ENCODE measurements at places on chromosomes 12 and 14.

DNA sequence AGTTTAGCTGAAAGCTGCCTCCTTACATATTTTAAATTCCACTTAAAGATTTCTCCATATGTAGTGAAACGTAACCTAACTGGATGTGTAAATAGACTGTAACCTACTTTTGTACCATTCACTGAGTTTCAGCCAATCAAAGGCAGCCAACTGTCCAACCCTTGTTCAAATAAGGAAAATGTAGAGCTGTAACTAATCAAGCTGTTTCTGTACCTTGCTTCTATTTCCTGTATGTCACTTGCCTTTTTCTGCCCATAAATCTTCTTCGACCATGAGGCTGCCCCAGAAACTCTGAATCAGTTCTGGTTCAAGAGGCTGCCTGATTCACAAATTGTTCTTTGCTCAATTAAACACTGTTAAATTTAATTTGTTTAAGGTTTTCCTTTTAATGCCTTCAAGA is 6.3 kb downstream of the SLC7A8 start:
- no peak for DNase-seq

- DNase-seq: no peak
These were observed 686 bp downstream of the B4GALNT1 start for GRCh38 chr12:57632073-57632957.

GRCh38 chr12:31371256-31371620 is 45.3 kb upstream of the SINHCAF start:
- DNase-seq: no peak

- peak; percentile 89 for DNase-seq
These were observed 116.4 kb downstream of the LRIG3 start for GRCh38 chr12:58803908-58804307.

DNA sequence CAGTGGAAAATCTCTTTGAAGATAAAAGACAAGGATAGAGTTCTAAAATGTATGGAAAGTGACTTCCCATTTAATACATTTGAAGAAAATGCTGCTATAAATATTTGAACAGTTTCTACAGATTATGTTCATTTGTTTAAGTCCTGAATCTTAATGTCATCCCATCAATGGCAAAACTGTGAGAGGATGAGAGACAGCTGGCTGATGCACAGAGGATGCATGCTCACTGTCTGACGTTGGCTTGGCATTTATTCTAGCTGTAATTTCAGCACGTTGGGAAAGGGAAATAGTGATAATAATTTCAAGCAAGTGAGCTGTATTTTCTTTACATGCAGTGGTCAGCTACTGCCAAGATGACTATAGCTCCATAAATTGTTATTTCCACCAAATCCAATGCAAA is 40.5 kb downstream of the PPFIA2 start:
- DNase-seq: no peak

DNA sequence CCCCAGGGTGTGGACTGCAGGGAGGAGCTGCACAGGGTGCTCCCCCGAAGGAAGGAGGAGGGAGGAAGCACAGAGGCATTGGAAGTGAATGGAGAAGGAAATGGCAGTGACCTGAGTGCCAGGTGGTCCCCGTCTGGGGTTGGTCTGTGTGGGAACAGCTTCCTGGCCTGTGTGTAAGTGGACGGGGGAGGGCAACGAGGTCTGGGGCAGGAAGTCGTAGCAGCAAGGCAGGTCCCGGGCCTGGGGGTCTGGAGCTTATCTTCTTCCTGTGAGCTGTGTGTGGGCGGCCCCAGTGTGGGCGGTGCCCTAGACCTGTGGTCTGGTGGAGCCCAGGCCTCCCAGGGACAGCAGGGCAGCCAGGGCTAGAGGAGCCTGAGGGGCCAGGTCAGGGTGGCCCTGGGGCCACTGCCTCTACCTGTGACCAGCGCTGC is 382.1 kb downstream of the TMEM121 start:
- no peak for DNase-seq

GRCh38 chr12:102957339-102958050 is at the start of gene ASCL1:
ASCL1 (plus strand) TSS chr12:102957674; CDS start chr12:102958245, 571 bp downstream.
- DNase-seq: peak; percentile 34

GRCh38 chr12:72264548-72265175 is 7.5 kb upstream of the TRHDE start:
- DNase-seq: peak; percentile 61

- DNase-seq: no peak
These were observed 51.9 kb upstream of the TSPAN11 start for GRCh38 chr12:30874455-30875321.

DNA sequence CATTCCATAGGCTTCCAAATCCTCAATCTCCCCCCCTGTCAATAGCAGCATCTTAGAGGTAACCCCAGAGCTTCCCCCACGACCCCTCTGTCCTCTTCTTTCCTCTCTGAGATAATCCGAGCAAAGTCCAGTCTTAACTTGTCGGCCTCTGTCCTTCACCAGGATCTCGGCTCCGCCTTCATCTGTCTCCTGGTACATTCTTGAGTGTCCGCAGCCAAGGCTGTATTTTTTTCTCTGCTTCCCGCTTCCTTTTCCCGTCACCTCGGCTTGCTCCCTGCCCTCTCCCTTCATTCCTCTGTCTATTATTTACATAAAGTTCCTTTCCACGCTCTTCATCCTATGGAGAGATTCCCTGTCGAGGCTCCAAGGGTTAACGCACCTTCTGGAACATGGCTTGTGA is 153.9 kb upstream of the GSC start:
- no peak for DNase-seq

DNA sequence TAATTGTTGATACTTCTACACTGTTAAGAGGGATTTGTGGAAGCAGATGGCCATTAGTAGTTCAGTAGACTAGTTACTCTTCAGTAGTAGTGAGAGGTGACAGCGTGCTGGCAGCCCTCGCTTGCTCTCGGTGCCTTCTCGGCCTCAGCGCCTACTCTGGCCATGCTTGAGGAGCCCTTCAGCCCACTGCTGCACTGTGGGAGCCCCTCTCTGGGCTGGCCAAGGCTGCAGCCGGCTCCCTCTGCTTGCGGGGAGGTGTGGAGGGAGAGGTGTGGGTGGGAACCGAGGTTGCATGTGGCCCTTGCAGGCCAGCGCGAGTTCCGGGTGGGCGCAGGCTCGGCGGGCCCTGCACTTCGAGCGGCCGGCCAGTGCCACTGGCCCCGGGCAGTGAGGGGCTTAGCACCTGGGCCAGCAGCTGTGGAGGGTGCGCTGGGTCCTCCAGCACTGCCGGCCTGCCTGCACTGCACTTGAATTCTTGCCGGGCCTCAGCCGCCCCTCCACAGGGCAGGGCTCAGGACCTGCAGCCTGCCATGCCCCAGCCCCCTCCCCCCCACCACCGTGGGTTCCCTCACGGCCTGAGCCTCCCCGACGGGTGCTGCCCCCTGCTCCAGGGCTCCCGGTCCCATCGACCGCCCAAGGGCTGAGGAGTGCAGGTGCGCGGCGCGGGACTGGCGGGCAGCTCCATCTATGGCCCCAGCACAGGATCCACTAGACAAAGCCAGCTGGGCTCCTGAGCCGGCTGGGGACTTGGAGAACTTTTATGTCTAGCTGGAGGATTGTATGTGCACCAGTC is 139.3 kb downstream of the NUBPL start:
- DNase-seq: no peak

DNA sequence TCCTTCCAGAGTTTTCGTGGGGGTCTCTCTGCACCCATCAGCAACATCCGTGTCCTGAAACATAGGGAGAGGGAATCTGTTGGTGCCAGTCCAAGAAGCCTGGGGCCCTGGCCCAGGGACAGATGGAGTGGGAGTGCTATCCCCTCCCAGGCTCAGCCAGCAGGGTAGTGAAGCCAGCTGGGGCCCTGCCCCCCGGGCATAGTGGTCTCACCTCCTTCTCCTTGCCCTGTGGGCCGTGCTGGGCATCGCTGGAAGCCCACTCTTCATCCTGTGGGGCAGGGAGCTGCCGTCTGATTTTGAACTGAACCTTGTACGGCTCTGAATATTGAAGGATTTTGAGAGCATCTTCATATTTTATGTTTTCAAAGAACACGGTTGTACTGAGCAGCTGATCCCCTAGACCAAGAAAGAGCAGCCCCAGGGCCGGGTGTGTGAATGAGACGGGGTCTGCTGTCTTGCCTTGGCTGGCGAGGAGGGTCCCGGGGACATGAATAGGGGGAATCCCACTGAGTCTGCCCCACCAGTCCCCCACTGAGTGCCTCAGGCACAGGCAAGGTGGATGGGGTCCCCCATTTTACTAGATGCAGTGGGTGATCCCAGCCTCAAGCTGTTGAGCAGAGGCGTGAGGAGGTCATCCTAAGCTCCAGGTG is 23.3 kb downstream of the AHNAK2 start:
- no peak for DNase-seq

GRCh38 chr12:115672086-115672485 is 605.4 kb downstream of the MED13L start:
- DNase-seq: no peak

GRCh38 chr12:103130564-103130963 is 173.1 kb downstream of the ASCL1 start:
- DNase-seq: no peak

DNA sequence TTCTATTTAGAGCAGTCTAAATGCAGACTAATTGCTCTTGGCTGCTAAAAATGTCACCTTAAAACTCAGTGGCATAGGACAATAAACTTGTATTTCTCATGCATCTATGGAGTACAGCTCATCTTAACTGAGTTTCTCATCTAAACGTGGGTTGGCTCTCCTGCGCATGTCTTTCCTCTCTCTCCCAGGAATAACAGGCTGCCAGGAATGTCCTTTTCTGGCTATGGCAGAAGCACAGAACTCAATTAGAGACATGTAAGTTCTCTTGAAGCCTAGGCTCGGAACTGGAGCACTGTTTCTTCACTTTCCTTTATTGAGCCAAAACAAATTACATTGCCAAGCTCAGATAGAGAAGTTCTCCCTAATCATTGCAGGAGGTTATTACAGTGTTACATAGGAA is 722.3 kb upstream of the FLRT2 start:
- DNase-seq: no peak

DNA sequence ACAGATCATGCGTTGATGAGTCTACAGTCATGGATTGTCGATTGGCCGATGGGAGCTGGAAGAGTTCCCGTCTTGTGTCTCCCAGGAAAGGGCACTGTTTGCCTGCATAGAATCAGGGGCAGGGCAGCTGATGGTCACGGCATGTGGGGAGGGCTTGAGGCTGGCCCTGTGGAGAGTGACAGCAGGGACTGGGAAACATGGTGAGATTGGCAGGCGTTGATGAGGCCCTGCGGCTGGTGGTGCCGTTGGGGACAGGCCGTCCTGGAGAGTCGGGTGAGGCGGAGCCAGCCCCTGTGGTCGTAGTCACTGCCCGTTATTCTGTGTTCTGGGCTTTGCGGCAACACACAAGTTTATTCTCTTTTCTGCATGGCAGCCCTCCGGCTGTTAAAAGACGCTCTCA is 52.9 kb downstream of the TECPR2 start:
- no peak for DNase-seq

GRCh38 chr14:22994762-22995275 is 12.5 kb upstream of the AJUBA start:
- peak; percentile 86 for DNase-seq

DNA sequence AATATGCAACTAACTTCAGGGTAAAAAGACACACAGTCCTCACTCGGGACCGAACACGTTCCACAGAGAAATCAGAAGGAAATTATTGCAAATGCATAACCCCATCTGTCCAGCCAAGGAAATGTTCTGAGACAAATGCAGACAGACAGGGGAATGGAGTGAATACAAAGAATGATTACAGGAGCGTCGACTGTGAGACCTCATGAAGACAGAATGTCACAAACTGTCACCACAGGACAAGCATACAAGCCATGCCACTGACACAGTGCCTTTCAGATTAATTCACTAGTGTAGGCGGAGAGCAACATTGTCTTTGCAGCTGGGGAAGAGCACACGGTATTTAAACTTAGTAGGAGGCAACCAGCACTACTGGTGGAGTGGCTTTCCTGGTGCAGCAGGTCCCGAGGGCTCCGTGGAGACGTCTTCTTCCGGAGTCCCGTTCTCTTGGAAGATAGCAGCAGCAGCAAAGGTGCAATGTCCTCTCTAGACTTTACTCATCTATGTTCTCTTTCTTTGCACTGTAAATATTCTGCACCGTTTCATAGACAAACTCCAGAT is 44.6 kb downstream of the FBXO21 start:
- no peak for DNase-seq

GRCh38 chr14:92937051-92937937 is 14.3 kb downstream of the CHGA start:
- DNase-seq: no peak

DNA sequence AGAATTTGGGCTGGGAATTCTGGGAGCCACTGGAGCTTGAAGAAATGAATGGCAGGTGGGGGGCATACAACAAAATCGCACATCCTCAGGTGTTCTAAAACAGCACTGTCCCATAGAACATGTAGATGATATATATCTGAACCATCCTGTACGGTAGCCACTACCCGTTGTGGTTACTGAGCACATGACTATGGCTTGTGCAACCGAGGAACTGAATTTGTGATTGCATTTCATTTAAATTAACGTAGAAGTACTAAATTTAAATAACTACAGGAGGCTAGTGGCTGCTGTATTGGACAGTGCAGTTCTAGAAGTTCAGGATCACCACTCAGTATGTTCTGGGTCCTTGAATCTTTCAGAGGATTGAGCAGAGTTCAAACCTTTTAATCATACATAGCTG is 172.4 kb downstream of the PHETA1 start:
- no peak for DNase-seq

DNA sequence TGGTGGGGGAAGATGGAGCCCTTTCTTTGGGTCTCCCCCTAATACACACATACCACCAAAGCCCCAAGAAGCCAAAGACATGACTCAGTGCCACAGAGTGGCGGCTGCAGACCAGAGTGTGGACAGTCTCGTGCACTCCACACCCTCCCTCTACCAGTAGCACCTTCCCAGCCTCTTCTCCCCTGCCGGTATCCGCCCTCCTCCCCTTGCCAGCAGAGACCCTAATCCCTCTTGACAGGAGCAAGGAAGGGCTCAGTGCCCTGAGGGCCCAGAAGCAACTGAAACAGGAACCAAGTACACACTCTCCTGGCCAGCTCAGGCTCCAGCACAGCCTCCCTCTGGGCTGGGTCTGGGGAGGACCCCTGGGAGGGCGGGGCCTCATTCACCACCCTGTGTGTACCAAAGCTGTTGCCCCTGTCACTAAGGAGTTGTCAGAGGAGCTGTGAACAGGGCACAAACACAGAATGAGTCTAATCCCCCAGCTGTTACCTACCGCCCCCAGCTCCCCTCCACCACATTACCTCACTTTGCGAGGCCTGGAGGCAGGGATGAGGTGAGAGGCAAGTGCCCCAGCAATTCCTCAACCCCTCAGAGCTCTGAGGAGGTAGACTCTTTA is 8.2 kb downstream of the SPRYD3 start:
- DNase-seq: peak; percentile 20

- DNase-seq: no peak
These were observed 68.7 kb upstream of the KRAS start for GRCh38 chr12:25319233-25319984.

- DNase-seq: peak; percentile 100
These were observed at the start of gene ERGIC2 for GRCh38 chr12:29380536-29381523. ERGIC2 (minus strand) TSS chr12:29381172; CDS start chr12:29371633, 9,539 bp downstream.

DNA sequence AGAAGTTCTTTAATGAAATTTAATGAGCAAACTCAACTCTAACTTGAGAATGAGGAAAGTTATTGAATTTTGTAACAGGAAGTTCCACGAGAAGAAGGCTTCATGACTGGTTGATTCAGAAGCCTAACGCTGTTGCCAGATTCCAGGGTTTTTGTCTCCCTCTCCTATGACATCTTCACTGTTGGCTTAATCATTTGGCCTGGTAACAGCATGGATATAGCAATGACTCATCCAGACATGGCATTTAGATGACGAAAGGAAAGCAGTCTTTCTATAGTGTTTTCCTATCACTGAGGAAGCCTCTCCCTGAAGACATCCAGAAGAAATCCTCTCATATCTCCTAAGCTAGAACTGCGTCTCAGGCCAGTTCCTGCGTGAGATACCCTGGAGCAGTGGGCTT is 9.4 kb upstream of the KCNA1 start:
- DNase-seq: peak; percentile 9
